ENCODE measurements at places on chromosomes 4 and X.

DNA sequence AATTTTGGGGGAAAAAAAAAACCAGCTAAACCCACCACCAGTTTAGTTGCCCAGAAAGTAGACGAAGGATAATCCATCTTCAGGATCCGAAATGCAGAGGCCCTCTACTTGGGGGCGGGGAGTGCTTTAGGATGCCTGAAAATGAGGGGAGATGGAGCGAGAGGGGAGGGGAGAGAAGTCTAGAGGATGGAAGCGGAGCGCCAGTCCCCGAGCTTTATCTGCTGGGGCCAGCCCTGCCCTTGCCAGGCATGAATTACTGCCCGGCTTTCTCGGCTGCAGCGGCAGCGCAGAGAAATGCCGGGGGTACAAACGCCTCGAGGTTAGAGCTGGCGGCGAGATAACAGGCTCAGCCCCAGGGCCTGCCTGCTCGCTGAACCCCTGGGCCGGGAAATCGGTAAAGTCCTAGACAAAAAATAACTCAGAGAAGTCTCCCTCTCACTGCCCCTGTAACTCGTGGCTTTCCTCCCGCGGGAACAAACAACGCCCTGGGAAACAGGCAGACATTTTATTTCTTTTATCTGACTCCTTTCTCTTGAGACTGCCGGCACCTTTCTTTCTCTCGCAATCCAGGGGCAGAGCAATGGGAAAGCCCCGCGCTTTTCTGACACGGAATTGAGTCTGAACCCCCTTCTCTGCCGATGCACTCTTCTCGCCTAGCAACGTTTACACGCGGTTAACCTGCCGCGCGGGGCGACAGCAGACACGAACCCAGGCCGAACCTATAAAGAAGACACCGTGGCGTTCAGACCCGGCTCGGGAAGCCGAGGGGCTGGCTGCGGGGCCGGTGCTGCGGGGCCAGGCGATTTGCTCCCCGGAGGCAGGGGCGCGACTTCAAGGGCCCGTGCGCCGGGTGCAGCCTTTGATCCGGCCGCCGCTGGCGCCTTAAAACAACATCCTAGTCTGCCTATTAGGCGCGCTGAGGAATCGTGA is 3.1 kb upstream of the MSX1 start:
- peak; percentile 65 for DNase-seq

DNA sequence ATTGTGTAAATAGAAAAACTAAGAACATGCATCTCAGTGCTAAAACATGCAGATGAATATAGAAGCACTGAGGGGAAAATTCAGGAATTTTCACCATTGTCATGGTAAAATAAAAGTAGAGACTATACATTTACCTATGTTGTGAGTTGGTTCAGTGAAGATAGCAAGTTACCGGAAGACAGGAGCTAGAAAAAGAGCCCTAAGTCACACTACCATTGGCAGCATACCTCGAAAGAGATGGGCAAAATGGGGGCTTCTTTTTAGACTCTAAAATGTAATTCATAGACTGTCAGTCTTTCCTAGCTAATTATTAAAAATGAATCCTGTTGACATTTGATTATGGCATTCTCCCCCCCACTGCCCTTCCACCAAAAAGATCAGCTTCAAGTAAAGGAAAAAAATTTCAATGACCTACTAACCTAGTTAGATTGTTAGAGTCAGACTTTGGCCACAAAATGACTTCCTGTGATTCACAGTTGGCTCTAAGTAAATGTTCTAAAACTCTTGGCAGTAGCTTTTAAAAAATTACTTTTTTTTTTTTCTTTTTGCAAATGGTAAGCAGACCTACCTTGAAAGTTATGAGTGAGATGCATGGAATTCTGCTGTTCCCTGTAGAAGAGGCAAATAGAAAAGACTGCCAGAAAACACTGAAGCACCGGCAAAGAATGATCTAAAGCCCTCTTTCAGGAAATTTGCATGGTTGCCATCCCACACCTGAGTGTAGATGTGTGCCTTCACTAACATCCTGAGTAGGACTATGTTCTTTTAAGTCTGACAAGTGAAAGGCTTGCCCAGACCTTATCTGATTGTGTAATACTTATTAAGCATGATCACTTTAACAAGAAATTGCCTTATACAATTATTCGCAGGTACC is 26.4 kb upstream of the ARSJ start:
- DNase-seq: no peak

DNA sequence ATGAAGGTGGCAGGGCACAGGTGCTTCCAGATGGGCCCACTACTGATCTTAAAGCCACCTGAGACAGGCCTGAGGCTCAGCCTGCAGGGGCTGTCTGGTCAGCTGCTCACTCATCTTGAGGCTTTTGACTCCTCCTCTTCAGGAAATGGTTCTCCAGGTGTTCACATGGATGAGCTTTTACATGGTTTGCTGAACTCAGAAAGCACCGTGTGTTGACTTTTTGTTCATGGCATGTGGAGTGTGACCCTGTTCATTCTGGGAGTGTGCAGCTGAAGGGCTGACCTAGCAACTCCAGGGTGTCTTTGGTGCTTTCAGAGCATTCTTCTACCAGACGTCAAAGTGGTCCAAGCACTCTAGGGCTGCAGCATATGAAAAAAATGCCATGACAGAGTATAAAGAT is 111.1 kb downstream of the CCNG2 start:
- no peak for DNase-seq

- no peak for DNase-seq
These were observed 50.4 kb upstream of the KDR start for GRCh38 chr4:55175779-55176231.

DNA sequence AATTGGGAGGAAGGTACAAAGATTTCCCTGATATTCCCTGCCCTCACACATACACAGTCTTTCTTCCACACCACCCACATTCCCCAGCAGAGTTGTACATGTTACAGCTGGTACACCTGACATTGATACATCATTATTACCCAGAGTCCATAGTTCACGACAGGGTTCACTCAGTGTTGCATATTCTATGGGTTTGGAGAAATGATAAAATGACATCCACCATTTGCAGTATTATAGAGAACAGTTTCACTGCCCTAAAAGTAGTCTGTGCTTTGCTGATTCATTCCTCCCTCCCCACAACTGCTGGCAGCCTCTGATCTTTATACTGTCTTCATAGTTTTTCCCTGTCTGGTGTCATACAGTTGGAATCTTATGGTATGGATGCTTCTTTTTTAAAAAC is 15.0 kb downstream of the AGA start:
- DNase-seq: no peak

DNA sequence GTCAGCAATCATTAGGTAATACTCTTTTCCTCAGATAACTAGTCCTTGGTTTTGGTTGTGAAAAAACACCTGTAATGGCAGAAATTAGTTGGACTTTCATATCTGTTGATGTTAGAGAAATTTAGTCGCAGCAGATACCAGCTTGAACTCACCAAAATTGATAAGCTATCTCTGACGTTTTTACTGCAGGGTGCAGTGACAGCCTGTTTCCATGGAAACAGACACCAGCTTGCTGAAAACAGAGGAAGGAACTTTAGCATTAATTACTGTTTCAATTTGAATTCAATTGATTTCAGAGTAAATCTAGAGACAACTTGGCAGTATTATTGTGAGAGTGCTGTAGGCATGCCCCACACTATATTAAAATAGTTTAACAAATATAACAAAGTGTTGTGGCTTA is 246.5 kb downstream of the PPP1R2C start:
- DNase-seq: no peak

GRCh38 chrX:133085785-133086184 is 11.1 kb downstream of the USP26 start:
- peak; percentile 25 for DNase-seq

- no peak for DNase-seq
These were observed 26.2 kb downstream of the TMSB4X start for GRCh38 chrX:13001097-13001496.

DNA sequence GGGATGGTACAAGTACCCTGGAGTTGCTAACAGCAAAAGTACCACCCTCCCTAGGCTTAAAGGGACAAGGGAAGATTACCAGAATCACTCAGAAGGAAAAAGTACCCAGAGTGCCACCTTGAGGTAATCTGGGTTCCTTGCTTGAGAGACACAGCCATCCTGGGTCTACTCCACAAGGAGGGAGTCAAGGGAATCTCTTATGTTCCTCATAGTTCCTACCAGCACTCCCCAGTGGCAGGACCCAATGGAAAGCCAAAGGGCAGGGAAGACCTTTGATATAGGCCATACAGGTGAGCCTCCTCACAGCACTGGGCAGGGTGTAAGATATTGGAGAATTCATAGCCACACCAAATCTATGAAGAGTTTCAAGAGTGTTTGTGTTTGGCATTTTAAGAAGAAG is 5.7 kb downstream of the IL2 start:
- no peak for DNase-seq

GRCh38 chr4:176718881-176719280 is 73.8 kb downstream of the VEGFC start:
- no peak for DNase-seq

- no peak for DNase-seq
These were observed 89.5 kb upstream of the LCORL start for GRCh38 chr4:18111081-18111480.

DNA sequence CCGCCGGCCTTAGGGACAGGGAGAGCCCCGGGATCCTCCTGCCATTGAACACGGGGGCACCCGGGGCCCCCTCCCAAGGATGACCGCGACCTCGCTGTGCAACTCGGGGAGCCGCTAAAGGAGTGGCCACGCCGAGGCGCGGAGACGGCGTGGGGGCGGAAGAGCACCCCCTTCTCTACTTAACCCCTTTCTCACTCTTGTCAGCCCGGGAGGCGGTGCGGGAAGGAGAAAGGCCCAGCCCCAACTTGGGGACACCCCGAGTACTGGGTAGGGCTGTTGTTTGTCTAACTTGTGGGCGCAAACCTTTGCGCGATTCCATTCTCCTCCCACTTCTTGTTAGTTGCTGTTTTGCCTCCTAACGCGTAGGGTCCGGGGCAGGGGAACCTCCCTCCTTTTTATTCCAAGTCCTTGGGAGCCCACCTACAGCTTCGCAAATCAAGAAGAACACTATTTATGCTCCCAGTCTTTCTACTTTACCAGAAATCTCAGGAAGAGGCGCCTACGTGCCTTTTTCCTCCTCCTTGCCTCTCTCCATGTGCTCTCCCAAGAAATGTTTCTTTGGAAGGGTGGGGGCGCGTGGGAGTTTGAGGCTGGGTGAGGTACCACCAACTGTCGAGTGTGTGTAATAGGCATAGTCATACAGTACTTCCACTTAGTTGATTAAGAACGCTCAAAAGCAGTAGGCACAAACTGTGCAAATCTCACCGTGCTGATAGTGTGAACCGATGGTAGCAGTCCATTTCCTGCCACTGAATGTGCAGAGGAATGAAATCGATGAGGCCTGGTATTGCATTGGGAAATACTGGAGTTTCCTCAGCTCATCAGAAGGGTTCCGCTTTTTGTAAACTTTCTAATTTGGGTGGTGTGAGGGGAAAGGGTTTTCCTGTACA is 813 bp downstream of the DIAPH2 start:
- peak; percentile 45 for DNase-seq

All from SW480 (cell line).